ENCODE measurements at places on chromosomes 16 and 17.

GRCh38 chr17:31105991-31106390 is 11.2 kb downstream of the NF1 start:
- no peak for DNase-seq

GRCh38 chr16:63613701-63614100 is 1508.2 kb downstream of the CDH11 start:
- no peak for DNase-seq

- no peak for DNase-seq
Measured at GRCh38 chr16:86343796-86344585, 166.3 kb upstream of the FOXF1 start.

DNA sequence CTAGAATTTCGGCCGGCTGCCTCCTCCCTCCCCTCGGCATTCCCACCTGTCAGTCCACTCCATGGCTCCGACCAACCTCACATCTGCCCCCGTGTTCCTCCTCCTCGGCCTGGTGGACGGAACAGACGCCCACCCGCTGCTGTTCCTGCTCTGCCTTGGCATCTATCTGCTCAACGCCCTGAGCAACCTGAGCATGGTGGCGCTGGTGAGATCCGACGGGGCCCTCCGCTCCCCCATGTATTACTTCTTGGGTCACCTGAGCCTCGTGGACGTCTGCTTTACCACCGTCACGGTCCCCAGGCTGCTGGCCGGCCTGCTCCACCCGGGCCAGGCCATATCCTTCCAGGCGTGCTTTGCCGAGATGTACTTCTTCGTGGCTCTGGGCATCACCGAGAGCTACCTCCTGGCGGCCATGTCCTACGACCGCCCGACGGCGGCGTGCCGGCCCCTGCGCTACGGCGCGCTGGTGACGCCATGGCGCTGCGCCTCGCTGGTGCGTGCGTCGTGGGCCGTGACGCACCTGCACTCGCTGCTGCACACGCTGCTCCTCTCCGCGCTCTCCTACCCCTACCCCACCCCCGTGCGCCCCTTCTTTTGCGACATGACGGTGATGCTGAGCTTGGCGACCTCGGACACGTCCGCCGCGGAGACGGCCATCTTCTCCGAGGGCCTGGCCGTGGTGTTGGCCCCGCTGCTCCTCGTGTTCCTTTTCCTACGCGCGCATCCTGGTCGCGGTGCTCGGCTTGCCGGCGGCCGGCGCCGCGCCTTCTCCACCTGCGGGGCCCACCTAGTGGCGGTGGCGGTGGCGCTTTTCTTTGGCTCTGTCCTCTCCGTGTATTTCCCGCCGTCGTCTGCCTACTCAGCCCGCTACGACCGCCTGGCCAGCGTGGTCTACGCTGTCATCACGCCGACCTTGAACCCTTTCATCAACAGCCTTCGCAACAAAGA is at the start of gene OR3A2:
OR3A2 (minus strand) TSS at position 440 of the 948 bp plus-strand sequence.
- DNase-seq = peak; percentile 33

DNA sequence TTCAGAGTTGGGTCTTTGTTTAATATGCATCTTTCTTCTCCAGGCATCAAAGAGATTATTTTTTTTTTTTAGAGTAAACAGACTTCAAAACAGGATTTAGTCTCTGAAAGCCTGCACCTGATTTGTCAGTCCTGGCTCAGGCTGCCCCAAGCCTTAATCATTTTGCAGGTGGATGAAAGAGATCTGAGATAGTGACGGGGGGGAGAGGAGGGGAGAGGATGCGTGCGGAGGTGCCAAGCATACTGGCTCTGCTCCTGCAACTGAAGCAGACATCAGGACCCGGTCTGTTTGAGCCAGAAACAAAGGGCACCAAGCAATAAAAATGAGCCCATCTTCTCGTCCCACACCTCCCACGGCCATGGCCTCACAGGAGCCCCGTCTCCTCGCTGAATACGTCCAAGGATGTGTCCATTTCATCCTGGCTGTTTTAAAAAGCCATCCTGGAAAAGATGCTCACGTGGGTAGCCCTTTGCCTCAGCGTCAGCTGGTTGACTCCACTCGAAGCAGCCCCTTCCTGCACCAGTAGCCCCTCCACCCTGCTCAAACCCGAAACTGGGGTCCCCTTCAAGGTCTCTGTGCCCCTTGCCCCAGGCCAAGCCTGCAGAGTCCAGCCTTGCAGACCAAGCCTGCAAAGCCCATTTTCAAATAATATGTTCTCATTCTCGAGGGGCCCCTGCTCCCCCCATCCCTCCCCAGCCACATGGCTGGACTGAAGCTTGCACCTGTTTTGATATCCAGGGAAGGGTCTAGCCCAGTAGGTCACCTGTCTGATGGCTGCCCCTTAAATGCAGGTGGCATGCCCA is 84.8 kb upstream of the TNRC6C start:
- no peak for DNase-seq

- peak; percentile 9 for DNase-seq
Measured at GRCh38 chr17:1871756-1872155, 42.0 kb downstream of the RPA1 start.

DNA sequence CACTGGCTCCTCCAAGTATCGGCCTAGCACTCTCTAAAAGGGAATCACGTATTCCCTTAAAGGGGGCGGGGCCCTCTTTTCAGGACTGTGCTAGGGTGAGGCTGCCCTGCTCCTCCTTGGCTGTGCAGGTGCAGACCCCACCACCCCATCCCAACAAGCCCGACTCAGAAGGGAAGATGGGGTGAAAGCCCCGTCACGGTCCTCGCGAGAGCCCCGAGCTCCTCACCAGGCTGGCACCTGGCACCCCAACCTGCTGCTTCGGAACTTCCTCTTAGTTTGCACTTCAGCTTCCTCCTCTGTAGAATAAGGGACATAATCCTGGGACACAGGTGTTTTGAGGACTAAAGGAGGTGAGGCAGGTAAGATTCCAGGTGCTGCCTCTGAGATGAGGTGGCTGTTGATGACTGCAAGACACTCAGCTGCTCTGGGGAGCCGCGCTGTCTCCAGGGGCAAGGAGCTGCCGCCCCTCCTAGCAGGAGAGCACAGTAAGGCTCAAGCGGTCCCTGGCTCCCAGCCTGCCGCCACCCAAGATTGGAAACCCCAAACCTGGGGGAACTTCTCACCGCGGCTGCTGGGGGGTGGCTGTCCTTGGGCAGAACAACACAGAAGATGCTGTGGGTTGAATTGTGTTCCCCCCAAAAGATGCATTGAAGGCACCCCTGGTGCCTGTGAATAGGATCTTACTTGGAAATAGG is 88.8 kb downstream of the MGAT5B start:
- no peak for DNase-seq

DNA sequence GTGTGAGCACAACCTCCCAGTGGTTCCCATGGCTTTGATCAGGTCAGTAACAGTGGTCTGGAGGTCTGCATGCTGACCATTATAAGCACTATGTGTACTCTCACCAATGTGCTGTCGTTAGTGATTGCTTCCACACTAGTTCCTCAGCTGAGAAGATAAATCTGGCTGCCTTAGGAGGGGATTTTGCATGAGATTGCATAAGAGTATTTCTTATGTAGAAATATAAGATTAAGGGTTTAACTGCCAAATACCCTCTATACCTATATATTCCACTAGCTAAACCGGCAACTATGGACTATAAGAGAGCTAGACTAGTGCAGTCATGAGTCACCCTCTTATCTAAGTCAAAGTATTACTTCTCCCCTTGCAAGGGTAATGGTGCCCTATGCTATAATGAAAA is 580.2 kb downstream of the CDH11 start:
- no peak for DNase-seq

- DNase-seq = no peak
Measured at GRCh38 chr17:59513934-59514841, 51.2 kb upstream of the DHX40 start.

GRCh38 chr17:61495161-61495857 is 43.1 kb downstream of the TBX4 start:
- peak; percentile 7 for DNase-seq

DNA sequence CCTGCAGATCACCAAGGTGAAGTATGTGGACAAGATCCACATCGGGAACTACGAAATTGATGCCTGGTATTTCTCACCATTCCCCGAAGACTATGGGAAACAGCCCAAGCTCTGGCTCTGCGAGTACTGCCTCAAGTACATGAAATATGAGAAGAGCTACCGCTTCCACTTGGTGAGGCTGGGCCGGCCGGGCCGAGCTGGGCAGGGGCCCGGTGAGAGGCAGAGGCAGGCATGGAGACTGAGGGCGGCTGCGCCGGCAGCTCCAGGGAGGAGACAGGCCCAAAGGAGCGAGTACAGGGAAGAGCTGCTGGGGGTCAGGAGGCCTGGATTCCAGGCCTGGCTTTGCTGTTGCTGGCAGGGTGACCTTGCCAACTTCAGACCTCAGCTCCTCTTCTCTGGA is 8.3 kb downstream of the PRSS8 start:
- no peak for DNase-seq

GRCh38 chr16:82633964-82634600 is 7.3 kb downstream of the CDH13 start:
- no peak for DNase-seq

GRCh38 chr16:85986931-85987749 is 88.2 kb downstream of the IRF8 start:
- peak; percentile 9 for DNase-seq

Measured in CD4-positive, CD25-positive, alpha-beta regulatory T cell (primary cell).